ENCODE measurements at places on chromosomes 13 and 19. TPM values are rescaled to one million over a fixed set of nuclear protein-coding genes. Genes with fewer than 3 reads are reported as not detected.
A peak's percentile ranks its signal among the peaks of the same experiment; 100 is the strongest.

DNA sequence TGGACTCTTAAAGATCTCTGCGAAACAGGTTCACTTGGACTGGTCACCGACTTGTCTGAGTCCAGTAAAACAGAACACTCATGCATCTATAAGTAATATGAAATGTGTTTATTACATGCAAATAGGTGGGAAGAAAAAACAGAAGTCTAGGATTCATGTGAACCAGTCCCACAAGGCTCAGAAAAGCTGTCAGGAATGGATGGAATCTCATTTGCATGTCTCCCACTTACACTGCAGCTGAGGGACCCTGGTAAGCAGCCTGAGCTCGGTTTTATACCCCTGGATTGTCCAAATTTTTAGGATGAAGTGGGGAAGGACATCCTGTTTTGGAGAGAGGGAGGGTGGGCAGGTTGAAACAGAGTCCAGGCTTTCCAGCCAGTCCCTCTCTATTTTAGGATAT is 1545.1 kb upstream of the PCDH20 start:
- no peak for DNase-seq

GRCh38 chr13:100563779-100564178 is 24.8 kb downstream of the GGACT start:
- no peak for DNase-seq

- peak; percentile 84 for DNase-seq
Observed at GRCh38 chr19:3359015-3359918, 7.1 kb upstream of the NFIC start.

GRCh38 chr13:79456051-79456450 is 24.9 kb upstream of the NDFIP2 start:
- no peak for DNase-seq

- no peak for DNase-seq
Observed at GRCh38 chr13:95643571-95643935, 953 bp downstream of the DZIP1 start.

DNA sequence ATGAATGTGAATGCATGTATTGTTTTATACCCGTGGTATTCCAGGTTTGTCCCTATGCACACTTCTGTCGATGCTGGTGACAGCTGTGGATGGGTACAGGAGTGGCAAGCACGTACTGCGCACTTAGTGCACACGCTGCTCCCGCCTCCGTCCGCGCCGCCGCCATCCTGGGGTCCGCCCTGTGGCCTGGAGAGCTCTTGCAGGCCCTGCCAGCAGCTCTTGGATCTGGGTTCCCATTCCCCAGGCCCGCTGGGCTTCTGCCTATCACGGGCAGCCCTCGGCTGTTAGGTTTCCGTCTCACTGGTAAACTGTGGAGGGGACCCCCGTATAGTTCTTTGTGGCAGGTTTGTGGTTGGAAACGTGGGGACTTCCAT is 4.0 kb downstream of the GNA11 start:
- peak; percentile 21 for DNase-seq

DNA sequence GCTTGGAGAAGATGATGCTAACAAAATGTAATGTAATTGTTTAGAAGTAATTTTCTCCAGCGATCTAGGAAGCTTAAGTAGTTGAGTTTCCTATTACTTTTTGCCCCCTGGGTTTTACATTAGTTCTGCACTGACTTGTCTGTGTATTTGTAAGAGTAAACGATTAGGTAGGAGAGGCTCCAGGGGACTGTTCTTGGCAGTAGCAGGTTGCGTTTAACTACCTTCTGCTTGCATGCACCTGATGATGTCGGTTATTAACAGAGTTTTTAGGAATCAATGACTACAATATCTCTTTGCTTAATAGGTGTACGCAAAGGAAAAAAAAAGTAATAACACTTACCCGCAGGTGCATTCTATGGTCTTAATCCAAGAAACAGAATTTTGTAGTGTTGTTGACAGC is 18.3 kb upstream of the UGGT2 start:
- no peak for DNase-seq

Gene APOC1
- 4,903 TPM for total RNA-seq

GRCh38 chr19:329876-330275 is 14.7 kb downstream of the MIER2 start:
- no peak for DNase-seq

- DNase-seq, result peak; percentile 43
Observed at GRCh38 chr13:110341445-110342244, 34.6 kb downstream of the COL4A2 start.

Gene FXYD3
- not detected for total RNA-seq

Gene LRRC4B
- 0.66 TPM for total RNA-seq

- no peak for DNase-seq
Observed at GRCh38 chr19:2569596-2570465, 93.9 kb downstream of the GADD45B start.

All from right lobe of liver (tissue), 6 donors.